ENCODE measurements at places on chromosomes 4 and X.
A peak's percentile ranks its signal among the peaks of the same experiment; 100 is the strongest.

GRCh38 chr4:173001571-173001970, 167.0 kb upstream of the GALNT7 start:
- no peak for DNase-seq

DNA sequence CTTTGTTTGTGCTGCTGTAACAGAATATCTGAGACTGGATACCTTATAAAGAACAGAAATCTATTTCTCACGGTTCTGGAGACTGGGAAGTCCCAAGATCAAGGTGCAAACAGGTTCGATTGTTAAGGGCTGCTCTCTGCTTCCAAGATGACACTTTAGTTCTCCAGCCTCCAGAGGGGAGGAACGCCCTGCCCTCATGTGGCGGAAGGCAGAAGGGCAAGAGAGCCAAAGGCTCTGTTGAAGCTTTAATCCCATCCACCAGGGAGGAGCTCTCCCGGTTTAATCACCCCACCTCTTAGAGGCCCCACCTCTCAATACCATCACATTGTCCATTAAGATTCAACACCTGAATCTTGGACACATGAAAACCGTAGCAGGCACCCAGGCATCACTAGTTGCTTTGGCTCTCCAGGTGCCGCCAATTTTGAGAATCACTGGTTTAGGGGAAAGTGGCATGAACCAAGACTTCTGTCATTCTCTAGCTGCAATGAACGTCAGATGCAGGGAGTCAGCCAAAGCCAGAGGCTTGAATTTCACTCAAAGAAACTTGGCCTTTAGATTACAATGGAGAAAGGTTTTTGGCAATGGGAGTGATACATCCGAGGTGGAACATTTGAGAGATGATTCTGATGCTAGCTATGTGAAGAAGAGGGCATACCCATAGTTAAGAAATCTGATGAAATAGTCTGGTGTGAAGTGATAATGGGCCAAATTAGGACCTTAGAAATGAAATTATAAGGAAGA, 15.7 kb downstream of the FHL1 start:
- DNase-seq: peak; percentile 73

GRCh38 chrX:69210581-69210980, 45.3 kb upstream of the PJA1 start:
- no peak for DNase-seq

- no peak for DNase-seq
Measured at GRCh38 chrX:132090403-132091159, 37.2 kb downstream of the FRMD7 start.

- DNase-seq: no peak
Measured at GRCh38 chr4:152501846-152502536, 33.9 kb downstream of the FBXW7 start.

DNA sequence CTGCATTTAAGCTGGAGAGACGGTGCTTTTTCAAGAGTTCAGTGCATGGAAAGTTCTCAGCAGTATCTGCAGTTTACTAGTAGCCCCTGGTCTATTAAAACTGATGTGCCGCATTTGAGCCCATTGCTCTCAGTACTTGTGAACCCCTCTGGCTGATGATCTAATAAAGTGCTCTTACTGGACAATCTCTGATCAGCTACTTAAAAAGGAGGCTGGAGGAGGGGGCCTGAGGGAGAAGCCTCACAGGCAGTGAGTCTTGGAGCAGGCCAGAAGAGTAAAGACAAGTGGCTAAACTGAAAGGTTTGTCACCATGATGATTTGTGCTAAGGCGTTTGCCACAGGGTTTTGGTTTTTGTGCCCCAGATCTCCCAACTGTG, 138.5 kb downstream of the ARX start:
- no peak for DNase-seq

DNA sequence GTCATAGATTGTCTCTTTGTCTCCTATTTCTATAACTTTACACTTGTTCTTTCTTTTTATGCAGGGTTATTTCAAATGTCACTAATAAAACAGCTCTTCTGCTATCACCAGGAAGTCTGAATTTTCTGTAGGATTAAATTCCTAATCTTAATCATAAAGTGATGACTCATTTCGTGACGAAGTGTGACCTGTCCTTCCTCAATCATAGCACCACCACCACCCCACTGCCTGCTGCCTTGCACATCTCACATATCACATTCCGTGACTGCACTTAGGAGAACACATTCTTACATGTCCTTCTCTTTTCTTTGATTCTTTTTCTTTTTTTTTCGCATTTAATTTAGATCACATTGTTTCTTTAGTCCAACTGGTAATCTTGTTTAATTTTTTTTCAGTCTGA, 57.7 kb upstream of the UGT2B7 start:
- no peak for DNase-seq

- no peak for DNase-seq
Measured at GRCh38 chr4:72971572-72971971, 97.9 kb downstream of the COX18 start.

DNA sequence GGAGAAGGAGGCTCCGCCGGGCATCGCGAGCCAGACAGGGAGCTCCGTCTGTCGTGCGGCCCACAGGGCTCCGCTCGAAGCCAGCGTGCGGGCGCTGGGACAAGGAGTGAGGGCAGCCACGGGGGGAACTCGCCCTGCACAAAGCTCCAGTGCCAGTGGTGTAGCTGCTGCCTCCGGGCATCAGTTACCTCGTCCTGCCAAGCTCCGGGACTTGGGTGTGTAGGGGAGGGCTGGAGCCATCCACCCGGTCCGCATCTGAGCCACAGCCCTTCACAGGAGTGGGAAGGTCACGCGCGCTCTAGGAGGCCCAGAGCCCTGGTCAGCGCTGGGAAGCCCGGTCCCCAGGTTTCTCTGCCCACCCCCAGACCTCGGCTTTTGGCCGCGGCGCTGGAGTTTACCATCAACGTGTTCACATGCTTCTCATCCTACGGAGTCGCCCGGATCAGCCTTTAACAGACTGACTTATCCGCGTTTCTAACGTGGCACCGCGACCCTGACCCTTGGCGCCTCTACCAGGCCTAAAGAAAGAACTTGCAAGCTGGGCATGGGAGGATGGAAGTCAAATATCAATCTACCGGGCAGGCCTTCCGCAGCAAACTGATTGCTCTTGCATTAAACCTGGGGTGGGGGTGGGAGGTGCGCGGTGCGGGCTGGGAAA, 8.4 kb upstream of the PRDM8 start:
- DNase-seq: no peak

- DNase-seq: no peak
Measured at GRCh38 chr4:11912886-11913285, 484.2 kb upstream of the HS3ST1 start.

GRCh38 chr4:142034101-142034500, 397.7 kb downstream of the IL15 start:
- no peak for DNase-seq

DNA sequence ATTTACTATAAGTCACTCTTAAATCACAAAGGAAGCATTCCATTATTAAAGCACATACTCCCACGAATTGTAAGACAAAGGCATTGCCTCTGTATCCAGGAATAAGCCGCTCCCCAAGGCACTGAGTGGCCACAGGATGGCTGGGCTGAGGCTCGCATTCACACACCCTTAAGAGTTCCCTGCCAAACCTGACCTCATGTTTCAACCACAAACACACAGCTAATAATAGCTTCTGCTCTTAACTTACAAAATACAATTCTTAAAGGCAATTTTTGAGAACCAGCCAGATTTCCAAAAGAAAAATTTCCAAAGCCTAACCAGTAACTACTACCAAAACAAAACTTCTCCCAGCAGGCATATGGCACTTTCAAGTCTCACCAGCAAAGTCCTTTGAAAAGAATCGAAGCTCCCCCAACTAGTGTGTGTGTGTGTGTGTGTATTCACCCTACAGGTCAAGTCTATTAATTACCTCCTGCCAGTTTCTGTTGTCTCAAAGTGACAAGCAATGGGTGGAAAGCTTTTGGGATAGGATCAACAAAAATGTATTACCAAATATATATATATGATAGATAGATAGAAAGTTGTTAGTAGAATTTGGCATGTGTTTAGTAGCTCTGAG, 36.0 kb downstream of the ARHGAP6 start:
- DNase-seq: peak; percentile 25

DNA sequence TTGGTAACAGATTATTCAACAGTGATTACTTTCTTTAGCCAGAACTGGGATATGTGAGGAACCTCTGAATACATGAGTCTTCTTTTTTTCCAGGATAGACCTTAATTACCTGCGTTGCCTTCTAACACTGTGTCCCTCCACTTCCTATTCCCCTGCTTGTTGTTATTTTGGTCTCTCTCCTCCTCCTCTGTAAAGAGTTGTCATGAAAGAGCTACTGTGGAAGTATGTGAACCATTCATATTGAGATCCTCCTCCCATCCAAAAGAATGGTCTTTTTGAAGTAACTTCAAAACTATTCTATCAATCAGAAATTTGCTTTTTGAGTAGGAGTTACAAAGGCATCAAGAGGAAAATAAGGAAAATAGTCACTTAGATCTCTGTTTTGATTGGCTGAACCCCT, 420.0 kb upstream of the TENM3 start:
- no peak for DNase-seq

DNA sequence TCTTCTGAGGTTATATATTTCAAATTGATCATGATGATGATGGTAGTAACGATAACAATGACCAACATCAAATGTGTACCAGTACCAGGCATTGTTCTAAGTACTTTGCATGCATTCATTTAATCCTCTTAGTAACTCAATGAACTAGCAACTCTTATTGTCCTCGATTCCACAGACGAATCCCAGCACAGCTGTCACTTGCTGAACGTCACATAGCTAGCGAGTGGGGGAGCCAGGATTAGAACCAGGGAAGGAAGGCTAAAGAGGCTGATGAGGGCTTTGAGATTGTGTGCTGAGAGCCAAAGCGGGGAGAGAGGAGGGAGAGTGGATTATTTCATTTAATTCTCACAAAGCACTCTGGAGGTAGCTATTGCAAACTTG, 103.6 kb downstream of the PHOX2B start:
- no peak for DNase-seq

GRCh38 chr4:35520059-35520458, 724.3 kb downstream of the ARAP2 start:
- no peak for DNase-seq

- no peak for DNase-seq
Measured at GRCh38 chr4:13313856-13314255, 170.3 kb downstream of the RAB28 start.

- no peak for DNase-seq
Measured at GRCh38 chr4:183838987-183839712, 66.0 kb upstream of the STOX2 start.

DNA sequence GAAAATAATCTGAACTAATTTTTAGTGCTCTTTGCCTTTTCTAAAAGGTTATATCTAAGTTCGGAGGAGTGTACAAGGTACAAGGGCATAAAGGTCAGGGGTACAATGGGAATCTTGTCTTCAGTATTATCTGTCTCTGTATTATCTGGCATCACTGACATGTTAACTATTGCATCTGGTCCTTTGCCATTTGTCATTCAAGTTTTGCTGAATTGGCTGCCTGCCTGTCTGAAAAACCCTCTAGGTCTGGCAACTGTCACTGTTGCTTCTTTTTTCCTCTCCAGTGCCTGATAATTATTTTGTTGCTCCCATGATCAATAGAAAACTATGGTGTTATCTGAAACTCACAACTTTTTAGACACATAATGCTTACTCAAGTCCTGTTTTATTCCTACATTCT, 112.5 kb upstream of the STK26 start:
- no peak for DNase-seq

DNA sequence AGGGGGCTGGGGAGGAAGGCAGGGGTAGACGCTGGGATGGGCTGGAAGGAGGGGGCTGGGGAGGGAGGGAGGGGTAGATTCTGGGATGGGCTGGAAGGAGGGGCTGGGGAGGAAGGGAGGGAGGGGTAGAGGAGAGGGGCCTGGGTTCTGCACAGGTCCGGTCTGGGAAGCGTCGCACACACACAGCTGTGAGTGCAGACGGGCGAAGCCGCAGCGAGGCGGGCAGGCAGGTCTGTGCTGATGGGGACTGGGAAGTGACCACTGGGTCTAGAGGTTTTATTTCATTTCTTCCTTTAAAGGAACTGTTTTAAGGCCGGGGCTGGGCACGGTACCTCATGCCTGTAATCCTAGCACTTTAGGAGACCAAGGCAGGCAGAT, 69.1 kb upstream of the MXD4 start:
- DNase-seq: peak; percentile 39

- DNase-seq: no peak
Measured at GRCh38 chrX:23381099-23382087, 46.7 kb downstream of the PTCHD1 start.

GRCh38 chr4:309807-310206, 4.5 kb upstream of the ZNF732 start:
- no peak for DNase-seq

- no peak for DNase-seq
Measured at GRCh38 chr4:121943941-121944340, 7.9 kb downstream of the TRPC3 start.

DNA sequence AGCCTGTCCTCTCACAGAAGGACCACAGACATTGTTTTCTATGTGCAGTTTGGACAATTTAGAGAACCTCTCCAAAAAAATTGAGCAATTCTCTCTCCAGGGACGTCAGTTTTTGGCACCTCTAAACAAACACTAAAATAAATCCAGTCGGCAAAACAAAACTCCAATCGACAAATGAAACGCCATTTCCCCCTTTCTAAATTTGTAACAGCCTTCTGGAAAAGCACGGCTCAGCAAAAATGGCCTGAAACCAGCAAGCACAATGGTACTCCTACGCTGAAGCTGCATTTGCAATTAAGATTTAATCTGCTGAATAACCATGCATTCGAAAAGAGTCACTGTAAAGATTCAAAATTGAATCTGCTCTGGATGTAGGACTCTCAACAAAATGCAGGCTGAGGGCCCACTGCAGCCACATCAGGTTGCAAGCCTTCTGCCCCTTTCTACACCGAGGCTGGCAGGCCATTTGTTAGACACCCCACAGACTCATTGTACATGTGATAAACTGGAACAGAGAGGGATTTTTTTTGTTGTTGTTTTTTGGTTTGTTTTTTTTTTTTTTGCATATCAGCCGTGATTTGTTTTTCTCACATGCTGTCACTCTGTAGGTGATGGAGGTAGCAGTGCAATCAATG, 79.9 kb upstream of the MAP3K15 start:
- no peak for DNase-seq

- DNase-seq: no peak
Measured at GRCh38 chr4:6878451-6879059, 31.1 kb upstream of the TBC1D14 start.

GRCh38 chr4:82621251-82621650, 59.5 kb upstream of the TMEM150C start:
- DNase-seq: no peak

GRCh38 chr4:124199755-124200154, 512.8 kb downstream of the ANKRD50 start:
- no peak for DNase-seq

DNA sequence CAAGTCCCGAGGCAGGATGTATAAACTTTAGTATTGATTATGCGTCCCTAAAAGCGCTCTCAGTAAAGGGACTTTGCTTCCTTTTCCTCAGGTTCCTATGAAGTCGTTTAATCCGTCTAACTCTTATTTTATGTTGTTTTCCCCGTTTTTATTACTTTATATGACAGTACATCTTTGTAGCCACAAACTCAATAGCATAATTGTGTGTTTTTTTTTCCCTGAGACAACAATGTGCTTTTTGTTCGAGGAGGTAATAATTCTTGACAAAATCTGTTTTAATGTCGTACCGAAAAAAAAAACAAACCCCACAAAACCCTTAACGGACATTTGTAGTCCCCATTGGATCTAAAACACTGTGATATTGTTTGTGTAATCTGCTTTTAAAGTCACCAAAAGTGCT, 17.9 kb upstream of the PPP2R3B start:
- DNase-seq: no peak

- no peak for DNase-seq
Measured at GRCh38 chr4:63757929-63758328, 651.3 kb downstream of the TECRL start.
